ENCODE measurements at places on chromosomes 3 and 15. TPM values are rescaled to one million over a fixed set of nuclear protein-coding genes. Genes with fewer than 3 reads are reported as not detected.

DNA sequence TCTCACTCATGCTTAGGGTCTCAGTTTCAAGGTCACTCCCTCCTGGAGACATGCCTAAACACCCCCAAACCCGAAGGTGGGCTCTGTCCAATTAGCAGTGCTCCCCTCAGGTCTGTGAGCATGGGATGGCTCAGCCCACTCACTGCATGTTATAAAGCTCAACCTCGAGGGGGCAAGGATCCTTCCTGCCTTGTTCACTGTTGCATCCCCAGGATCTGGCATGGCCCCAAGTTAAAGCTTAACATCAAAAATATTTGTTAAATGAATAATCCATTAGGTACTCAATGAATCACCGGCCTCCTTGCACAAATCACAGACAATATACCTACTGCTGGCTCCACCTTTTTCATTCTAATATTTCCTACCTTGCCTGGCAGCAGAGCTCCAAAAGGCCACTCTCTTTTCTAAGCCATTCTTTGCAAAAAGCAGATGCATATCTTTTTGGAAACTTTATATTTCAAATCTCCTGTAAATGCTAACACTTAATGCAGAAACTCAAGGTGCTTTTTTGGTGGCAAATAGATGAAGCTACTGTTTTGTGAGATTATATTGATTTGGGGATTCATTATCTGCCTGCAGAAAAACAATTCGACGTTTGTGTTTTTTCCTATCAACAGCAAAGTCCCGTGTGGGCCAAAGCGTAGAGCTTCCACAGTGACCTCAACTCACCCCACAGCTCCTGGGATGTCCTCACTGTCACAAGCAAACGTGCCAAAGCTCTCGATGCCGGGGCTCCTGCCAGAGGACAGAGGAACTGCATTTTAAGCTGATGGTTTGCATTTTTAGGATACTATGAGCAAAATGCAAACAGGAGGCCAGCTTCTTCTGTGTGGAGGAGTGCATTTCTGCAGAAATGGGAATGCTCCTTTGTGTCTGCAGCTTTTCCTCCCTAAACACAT is 35.4 kb downstream of the PCOLCE2 start:
- H3K27me3 ChIP-seq: no peaks in the 10 kb centered on the region
- H3K4me1 ChIP-seq: peaks cover 6% of the 10 kb centered on the region
- H3K36me3 ChIP-seq: no peaks in the 10 kb centered on the region
- no peak overlapping the region for H3K27ac ChIP-seq
- no peak for DNase-seq
- H3K4me3 ChIP-seq: no peak overlapping the region

- peak overlapping the region; percentile 98 for H3K4me3 ChIP-seq
- no peaks in the 10 kb centered on the region for H3K27me3 ChIP-seq
- H3K4me1 ChIP-seq: peaks cover 21% of the 10 kb centered on the region
- DNase-seq: no peak
- H3K27ac ChIP-seq: peak overlapping the region; percentile 94
These were observed 768 bp downstream of the ANO10 start for GRCh38 chr3:43620831-43621655.

GRCh38 chr15:39434163-39434562 is 146.7 kb upstream of the THBS1 start:
- peak overlapping the region; percentile 61 for H3K27ac ChIP-seq
- H3K4me3 ChIP-seq: no peak overlapping the region
- no peaks in the 10 kb centered on the region for H3K36me3 ChIP-seq
- no peaks in the 10 kb centered on the region for H3K27me3 ChIP-seq
- H3K4me1 ChIP-seq: peaks cover 33% of the 10 kb centered on the region

DNA sequence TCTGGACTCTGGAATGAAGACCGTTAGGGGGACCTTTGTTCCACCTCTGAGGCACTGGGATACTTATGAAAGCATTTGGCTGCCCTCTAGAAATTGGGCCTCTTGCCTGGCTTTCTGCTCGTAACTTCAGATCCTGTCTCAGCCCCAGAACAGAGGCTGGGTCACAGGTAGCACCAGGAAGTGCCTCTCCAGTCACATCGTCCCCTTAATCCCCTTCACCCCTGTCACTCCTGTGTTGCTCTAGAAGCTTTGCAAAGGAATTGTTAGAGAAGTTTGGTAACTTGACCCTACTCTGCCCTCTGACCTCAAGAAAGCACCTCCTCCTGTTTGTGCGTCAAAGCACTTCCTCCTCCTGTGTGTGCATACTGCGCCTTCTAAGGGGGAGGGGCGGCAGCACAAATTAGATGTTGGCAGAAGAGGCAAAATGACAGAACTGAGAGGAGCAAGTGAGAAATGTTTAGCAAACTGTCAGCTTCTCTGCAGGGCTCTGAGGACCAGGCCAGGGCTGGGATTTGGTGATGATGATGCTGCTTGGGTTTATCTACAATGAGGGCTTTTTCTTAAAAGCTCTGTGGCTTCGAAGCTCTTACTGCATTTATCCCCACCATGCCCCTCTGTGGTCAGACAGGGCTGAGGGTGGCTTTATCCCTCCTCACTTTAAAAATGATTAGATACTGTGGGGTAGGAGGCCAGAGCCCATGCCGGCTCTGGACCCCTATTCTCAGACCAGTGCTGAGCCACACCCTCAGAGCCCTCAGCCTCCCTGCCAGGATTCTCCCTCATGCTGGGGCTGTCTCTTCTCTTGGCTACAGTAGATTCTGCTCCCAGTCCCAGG is 76.2 kb downstream of the LARS2 start:
- peaks cover 13% of the 10 kb centered on the region for H3K4me1 ChIP-seq
- no peaks in the 10 kb centered on the region for H3K27me3 ChIP-seq
- peaks cover 30% of the 10 kb centered on the region for H3K36me3 ChIP-seq
- no peak for DNase-seq

GRCh38 chr3:194097141-194097882 is 38.6 kb upstream of the HES1 start:
- no peaks in the 10 kb centered on the region for H3K36me3 ChIP-seq
- no peak overlapping the region for H3K27ac ChIP-seq
- H3K4me1 ChIP-seq: peaks cover 14% of the 10 kb centered on the region
- H3K4me3 ChIP-seq: no peak overlapping the region

GRCh38 chr15:67072442-67072841 is 7.0 kb downstream of the SMAD3 start:
- peaks cover 8% of the 10 kb centered on the region for H3K36me3 ChIP-seq
- no peaks in the 10 kb centered on the region for H3K27me3 ChIP-seq
- peaks cover 70% of the 10 kb centered on the region for H3K4me1 ChIP-seq
- H3K27ac ChIP-seq: no peak overlapping the region

DNA sequence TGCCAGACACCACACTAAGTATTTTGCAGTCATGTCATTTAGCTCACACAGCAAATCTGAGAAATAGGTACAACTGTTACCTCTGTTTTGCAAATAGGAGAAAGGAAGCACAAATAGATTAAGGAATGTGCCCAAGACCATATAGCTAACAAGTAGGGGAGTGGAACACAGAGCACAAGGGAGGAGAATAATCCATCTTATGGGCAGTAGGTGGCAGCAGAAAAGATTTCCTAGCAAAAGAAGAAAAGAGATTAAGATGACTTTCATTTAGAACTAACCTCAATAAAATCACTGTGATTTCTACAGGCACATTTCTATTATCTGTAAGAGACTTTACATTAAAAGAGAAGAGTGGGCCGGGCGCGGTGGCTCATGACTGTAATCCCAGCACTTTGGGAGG is 49.1 kb downstream of the NR1I2 start:
- H3K36me3 ChIP-seq: peaks cover 13% of the 10 kb centered on the region
- H3K4me1 ChIP-seq: peaks cover 38% of the 10 kb centered on the region
- DNase-seq: no peak
- H3K27ac ChIP-seq: peak overlapping the region; percentile 5
- no peaks in the 10 kb centered on the region for H3K27me3 ChIP-seq

GRCh38 chr15:38553071-38553470 is 11.5 kb downstream of the RASGRP1 start:
- no peaks in the 10 kb centered on the region for H3K36me3 ChIP-seq
- no peak overlapping the region for H3K27ac ChIP-seq
- H3K4me1 ChIP-seq: no peaks in the 10 kb centered on the region
- H3K4me3 ChIP-seq: no peak overlapping the region

DNA sequence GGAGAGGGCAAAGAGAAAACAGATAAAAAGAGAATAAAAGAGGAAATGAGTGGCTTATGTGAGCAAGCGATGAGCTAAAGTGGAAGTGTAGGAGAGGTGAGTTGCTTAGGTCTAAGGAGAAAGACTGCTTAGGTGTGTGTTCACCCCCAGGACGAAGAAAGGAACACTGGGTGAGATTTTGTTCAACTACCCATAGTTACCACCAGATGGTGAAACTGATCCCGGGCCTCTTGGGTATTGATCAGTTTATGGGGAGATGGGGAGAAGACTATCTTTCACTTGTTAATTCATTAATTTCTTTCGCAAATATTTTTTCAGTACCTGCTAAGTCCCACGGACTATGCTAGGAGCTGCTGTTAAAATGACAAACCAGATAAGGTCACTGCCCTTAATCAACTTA is 33.9 kb downstream of the GAP43 start:
- H3K27ac ChIP-seq: peak overlapping the region; percentile 75
- peaks cover 37% of the 10 kb centered on the region for H3K4me1 ChIP-seq
- DNase-seq: no peak
- no peaks in the 10 kb centered on the region for H3K36me3 ChIP-seq
- peak overlapping the region; percentile 2 for H3K4me3 ChIP-seq
- H3K27me3 ChIP-seq: no peaks in the 10 kb centered on the region

GRCh38 chr3:97882975-97883598 is 61.3 kb downstream of the CRYBG3 start:
- H3K36me3 ChIP-seq: peaks cover 27% of the 10 kb centered on the region
- peaks cover 9% of the 10 kb centered on the region for H3K4me1 ChIP-seq
- no peak overlapping the region for H3K4me3 ChIP-seq
- DNase-seq: no peak
- H3K27ac ChIP-seq: peak overlapping the region; percentile 32

GRCh38 chr3:15645740-15646501 is 44.4 kb downstream of the BTD start:
- peak overlapping the region; percentile 97 for H3K27ac ChIP-seq
- H3K27me3 ChIP-seq: no peaks in the 10 kb centered on the region
- H3K36me3 ChIP-seq: peaks cover 7% of the 10 kb centered on the region
- H3K4me3 ChIP-seq: peak overlapping the region; percentile 32

- H3K27ac ChIP-seq: peak overlapping the region; percentile 60
- no peak for DNase-seq
- no peak overlapping the region for H3K4me3 ChIP-seq
These were observed 16.9 kb downstream of the THBS1 start for GRCh38 chr15:39597751-39598185.

GRCh38 chr15:53037904-53038654 is 247.9 kb upstream of the ONECUT1 start:
- no peak for DNase-seq
- no peaks in the 10 kb centered on the region for H3K36me3 ChIP-seq
- H3K4me3 ChIP-seq: no peak overlapping the region
- no peaks in the 10 kb centered on the region for H3K4me1 ChIP-seq
- no peak overlapping the region for H3K27ac ChIP-seq
- H3K27me3 ChIP-seq: no peaks in the 10 kb centered on the region

GRCh38 chr3:34570916-34571705 is 772.7 kb downstream of the PDCD6IP start:
- DNase-seq: no peak
- peaks cover 5% of the 10 kb centered on the region for H3K27me3 ChIP-seq
- H3K4me1 ChIP-seq: no peaks in the 10 kb centered on the region
- no peak overlapping the region for H3K27ac ChIP-seq

- no peak overlapping the region for H3K27ac ChIP-seq
- H3K27me3 ChIP-seq: no peaks in the 10 kb centered on the region
- no peak overlapping the region for H3K4me3 ChIP-seq
- peaks cover 7% of the 10 kb centered on the region for H3K36me3 ChIP-seq
These were observed 34.8 kb downstream of the COMMD2 start for GRCh38 chr3:149717391-149718056.

DNA sequence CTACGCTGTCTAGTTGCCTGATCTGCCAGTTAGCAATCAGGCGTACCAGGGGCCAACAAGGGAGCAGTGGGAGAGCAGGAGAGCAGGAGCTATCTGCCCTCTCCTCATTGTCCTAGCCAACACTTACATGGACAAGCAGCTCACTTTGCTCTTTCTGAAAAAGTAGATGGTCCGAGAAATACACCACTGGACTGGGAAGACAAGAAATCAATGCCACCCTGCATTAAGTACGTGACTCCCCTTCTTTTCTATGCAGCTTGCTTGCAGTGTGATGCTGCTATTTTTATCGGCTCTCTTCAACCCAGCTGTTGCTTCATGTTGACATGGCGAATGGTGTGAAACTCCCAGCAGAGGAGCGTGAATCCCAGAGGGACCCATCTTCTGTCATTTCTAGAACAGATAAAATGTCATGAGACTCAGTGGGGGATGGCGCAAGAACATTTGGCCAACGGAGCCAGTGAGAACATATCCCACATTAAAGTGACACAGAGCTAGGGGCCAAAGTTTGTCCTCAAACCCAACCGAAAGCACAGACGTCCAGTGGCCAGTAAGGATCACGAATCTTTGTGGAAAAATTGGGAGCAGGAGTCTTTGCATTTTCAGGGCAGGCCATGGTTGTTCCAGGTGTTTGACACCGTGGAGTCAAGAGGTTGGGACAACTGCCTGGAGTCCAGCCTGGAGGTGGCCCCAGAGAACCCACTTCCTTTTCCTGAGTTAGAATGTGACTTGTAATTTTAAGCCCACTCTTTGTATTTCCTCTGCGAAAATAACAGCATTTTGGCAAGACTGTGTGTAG is 53.7 kb upstream of the MEF2A start:
- no peak for DNase-seq
- H3K4me3 ChIP-seq: peak overlapping the region; percentile 10
- no peaks in the 10 kb centered on the region for H3K36me3 ChIP-seq
- peaks cover 33% of the 10 kb centered on the region for H3K4me1 ChIP-seq
- H3K27me3 ChIP-seq: no peaks in the 10 kb centered on the region
- H3K27ac ChIP-seq: peak overlapping the region; percentile 41

- no peak overlapping the region for H3K27ac ChIP-seq
- no peaks in the 10 kb centered on the region for H3K27me3 ChIP-seq
- no peaks in the 10 kb centered on the region for H3K36me3 ChIP-seq
- H3K4me3 ChIP-seq: no peak overlapping the region
These were observed 56.8 kb downstream of the WNT7A start for GRCh38 chr3:13822871-13823585.

TEX9 gene
- total RNA-seq: 2.4 TPM

SEMA3G gene
- not detected for total RNA-seq

CSPG5 gene
- 0.59 TPM for total RNA-seq

NOX5 gene
- not detected for total RNA-seq

SLC51B gene
- not detected for total RNA-seq

ANP32A gene
- 155 TPM for total RNA-seq

PPP1R14D gene
- not detected for total RNA-seq

ADGRG7 gene
- not detected for total RNA-seq

CSTA gene
- not detected for total RNA-seq

LRRC3B gene
- total RNA-seq: not detected

All from osteocyte (in vitro differentiated cells).